ENCODE measurements at places on chromosomes 1 and 21. TPM values are rescaled to one million over a fixed set of nuclear protein-coding genes. Genes with fewer than 3 reads are reported as not detected.

DNA sequence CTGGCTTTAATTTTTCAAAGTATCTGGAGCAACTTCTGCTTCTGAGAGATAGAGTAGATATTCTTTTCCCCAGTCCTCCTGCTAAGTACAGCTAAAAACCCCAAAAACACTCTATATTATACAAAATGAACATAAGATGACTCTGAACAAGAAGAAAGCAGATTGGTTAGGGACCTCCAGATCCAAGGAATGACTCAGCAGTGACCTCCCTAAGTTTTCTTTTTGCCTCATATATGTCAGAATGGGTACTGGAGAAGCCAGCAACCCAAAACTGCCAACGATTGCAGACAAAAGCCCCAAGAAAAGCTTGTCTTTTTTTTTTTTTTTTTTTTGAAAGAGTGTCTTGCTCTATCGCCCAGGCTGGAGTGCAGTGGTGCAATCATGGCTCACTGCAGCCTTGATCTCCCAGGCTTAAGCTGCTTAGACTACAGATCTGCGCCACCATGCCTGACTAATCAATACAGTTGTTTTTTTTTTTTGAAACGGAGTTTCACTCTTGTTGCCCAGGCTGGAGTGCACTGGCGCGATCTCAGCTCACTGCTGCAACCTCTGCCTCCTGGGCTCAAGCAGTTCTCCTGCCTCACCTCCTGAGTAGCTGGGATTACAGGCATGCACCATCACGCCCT, 22.7 kb downstream of the NDUFS5 start:
- DNase-seq: no peak

Gene PRKAA2
- total RNA-seq: not detected

Gene PRKCZ
- total RNA-seq: 12.8 TPM

GRCh38 chr1:20339811-20340457, 49.3 kb downstream of the VWA5B1 start:
- DNase-seq: no peak

Measured in activated CD8-positive, alpha-beta memory T cell treated with anti-CD3 and anti-CD28 coated beads, Interleukin-2, amount 10 ng/mL, durations not matched to agents 7 days and 5 days (primary cell).